Stimulated activated CD8-positive, alpha-beta memory T cell treated with anti-CD3 and anti-CD28 coated beads, Interleukin-15, amount 100 ng/mL, for 1 hour (primary cell): ENCODE measurements at places on chromosomes 13 and 19.
A peak's percentile ranks its signal among the peaks of the same experiment; 100 is the strongest.

GRCh38 chr19:31570718-31571117 lies 221.5 kb upstream of the TSHZ3 start:
- no peak for DNase-seq

DNA sequence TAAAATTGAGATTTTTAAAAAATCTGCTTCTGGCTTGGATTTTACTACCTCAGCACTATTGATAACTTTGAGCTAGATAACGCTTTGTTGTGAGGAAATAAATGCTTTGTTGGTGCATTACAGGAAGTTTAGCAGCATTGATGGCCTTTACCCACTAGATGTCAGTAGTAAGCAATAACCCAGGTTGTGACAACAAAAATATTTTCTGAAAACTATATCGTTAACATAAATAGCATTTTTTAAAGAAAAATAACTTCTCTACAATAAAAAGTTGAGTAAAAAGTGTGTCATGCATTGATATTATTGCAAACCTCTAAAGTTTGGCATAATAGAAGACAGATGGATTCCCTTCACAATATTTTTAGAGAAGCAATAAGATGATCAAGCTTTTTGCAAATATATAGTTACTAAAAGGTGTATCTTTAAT lies 1246.5 kb downstream of the UQCRFS1 start:
- no peak for DNase-seq

DNA sequence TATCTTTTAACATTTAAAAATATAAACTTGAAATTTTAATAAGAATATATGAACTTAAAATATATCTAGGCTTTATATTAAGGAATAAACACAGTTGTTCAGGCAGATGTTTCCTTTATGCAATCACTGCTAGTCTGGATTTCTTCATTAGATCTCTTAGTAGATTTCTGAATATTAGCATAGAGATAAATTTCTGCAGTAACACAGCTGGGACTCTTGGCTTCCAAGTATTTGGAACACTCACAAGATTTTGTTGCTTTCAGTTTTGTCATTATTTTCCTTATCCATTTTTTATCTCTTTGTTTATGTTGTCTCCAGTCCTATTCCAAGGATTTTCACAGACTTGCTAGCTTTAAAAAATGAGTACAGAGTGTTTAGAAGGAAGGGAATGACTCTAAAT lies 857.1 kb downstream of the GPC5 start:
- no peak for DNase-seq

GRCh38 chr19:18488838-18489626 lies 32.8 kb downstream of the ELL start:
- DNase-seq, result no peak

- DNase-seq, result no peak
Observed at GRCh38 chr13:110374431-110375370, 67.6 kb downstream of the COL4A2 start.

DNA sequence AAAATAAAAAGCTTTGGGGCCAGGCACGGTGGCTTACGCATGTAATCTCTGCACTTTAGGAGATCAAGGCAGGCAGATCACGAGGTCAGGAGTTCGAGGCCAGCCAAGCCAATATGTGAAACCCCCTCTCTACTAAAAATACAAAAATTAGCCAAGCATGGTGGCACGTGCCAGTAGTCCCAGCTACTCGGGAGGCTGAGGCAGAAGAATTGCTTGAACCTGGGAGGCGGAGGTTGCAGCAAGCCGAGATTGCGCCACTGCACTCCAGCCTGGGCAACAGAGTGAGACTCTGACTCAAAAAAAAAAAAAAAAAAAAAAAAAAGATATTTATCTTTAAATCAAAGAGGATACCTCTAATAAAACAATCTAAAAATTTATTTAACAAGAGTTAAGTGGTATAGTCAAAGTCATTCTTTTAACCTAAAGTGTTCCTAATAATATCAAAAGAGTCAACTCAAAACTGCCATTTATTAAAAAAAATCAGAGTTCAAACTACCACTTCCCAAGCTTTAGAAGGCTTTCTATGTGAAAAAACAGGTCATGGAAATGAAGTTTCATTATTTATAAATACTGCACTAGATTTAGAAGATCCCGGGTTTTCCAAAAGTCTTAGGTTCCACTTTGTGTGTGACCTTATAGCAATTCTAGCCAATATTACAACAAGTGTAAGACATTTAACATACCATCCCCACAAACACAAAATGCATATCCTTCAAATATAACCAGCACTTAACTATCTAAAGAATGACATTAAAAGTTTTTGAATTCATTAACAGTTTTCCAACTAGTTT lies 4.4 kb downstream of the FOXO1 start:
- DNase-seq, result no peak

DNA sequence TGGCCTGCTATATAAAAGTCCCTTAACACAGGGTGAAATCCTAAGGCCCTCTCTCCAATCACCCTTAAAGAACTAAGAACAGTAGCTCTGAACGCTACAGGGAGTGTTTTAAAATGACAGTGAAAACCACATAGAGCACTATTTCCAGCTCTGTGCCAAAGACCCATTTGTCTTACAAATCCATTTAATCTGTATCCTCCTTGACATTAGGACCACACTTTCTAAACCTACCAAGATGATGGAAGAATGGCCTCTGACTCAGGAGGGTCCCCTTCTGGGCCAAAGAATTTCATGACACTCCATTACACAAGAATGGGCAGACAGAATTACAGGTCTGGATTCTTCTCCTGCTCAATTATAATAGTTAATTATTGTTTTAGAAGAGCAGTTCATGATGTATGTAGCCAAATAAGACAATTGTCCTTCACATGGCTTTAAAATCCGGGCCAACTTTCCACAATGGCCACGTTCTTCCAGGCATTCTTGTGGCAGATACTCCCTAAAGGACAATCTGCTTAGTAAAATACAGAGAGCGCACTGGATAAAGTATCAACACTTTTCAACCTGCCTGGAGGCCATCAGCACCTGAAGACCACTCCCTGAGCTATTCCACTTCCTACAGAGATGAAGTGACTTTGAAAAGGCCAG lies 61.0 kb downstream of the STK24 start:
- no peak for DNase-seq

DNA sequence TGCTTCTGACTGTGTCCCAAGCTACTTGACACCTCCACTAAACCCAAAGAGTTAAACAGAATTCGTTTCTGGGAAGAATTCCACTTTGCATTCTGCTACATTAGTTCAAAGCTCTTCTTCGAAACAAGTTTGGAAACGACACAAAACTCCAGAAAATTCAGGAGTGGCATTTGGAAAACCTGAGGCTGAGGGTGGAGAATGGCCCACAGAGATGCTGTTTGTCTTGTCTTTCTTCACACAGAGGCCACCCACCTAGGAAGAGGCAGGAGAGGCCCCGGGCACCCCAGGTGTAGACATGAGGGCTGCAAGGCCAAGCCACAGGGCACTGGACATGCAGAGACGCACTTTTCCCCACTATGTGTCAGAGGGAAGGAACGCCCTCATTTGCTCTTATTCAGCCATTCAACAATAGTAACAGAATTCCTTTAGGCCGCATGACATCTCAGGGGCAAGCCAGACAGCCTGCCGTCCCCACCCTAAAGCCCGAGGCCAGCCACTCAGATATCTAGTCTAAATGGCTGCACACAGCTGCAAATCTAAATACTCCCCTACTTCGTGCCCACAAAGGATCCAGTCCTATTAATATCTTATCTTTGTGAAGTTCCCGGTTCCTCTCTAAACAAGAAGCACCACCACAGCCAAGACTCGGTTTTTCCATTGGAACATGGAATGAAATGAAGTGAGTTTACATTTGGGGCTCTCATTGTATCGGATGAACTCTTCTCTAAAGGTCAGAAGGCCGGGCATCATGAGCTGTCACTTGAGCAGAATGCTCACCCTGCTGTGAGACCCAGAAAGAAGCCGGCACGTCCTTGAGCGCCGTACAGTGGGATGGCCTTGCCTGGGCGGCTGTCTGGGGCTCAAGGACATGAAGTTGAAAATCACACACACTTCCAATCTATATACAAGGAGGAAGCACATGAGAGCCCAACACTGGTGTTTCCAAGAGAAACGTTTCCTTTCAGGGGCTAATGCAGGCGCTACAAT lies 19.8 kb downstream of the COL4A1 start:
- DNase-seq, result no peak

- peak; percentile 41 for DNase-seq
Observed at GRCh38 chr19:2775556-2776430, 7.3 kb downstream of the SGTA start.

DNA sequence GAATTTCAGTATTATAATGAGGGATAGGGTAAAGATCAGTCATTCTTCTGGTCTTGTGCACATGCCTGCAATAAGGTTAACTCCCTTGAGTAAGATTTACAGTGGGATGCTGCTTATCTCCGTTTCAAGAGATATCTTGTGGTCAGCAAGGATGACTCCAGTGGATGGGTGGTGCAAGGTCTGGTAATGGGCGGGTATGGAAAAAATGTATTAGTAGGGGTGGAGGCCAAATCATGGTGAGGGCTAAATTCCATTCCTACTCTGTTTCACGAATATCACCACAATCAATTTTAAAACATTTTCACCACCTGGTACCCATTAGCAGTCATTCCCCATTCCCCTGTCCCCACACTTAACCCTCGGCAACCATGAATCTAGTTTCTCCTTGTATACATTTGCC lies 40.6 kb downstream of the CCDC122 start:
- DNase-seq, result no peak

GRCh38 chr19:58556622-58557220 lies 1.7 kb downstream of the UBE2M start:
- DNase-seq, result no peak

DNA sequence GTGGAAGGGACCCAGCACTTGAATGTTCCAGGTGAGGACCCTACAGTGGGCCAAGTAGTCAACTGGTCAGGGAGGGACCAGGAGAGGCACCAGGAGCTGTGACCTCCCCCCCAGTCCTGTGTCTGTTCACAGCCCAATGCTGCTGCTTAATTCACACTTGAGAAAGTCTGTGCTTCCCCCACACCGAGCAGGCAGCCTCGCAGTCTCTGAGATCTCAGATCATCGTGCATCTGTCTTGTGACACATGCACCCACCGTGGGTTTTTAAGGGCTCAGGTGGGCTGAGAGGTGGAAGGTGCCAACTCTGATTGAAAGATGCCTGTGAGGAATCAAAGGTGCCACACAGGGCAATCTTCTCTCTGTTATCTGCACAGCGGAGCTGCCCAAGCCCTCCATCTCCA lies 6.2 kb downstream of the CEACAM5 start:
- DNase-seq, result no peak

DNA sequence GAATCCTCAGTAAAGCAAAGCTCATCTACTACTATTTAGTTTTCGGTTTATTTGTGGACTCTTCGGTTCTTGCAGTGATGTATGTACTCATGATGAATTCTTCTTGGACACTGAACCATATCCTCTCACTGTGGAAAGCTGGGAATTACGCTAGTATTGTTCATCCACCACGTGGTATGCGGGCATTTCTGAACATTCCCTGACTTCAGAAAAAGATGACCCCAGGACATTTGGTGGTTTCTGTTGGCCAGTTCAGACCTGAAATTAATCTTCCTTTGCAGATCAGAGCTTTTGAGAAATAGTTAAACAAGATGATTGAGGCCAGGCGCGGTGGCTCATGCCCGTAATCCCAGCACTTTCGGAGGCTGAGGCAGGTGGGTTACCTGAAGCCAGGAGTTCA lies 25.3 kb upstream of the FBN3 start:
- DNase-seq, result no peak

DNA sequence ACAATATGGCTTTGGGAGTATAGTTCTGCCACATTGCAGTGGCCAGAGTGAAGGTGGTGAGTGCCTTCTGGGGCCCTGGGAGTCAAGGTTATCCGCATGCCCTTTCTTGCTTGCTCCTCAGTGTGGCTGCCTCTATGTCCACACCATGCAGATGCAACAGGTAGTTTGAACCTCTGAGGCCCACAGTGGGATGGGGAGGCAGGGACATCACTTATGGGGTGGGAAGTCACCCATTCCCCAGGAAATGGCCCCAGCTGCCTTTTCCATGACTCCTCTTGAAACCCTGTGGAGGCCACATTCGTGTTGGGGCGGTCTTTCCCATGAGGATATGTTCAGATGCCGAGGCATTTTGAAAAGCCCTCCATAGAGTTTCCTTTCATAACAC lies 20.0 kb upstream of the ALOX5AP start:
- DNase-seq, result no peak

GRCh38 chr19:29569038-29569911 lies 36.8 kb upstream of the POP4 start:
- no peak for DNase-seq

- DNase-seq, result no peak
Observed at GRCh38 chr19:16148443-16149229, 5.2 kb downstream of the HSH2D start.

GRCh38 chr19:50020481-50020880 lies 4.7 kb downstream of the VRK3 start:
- DNase-seq, result no peak

GRCh38 chr13:106090001-106090400 lies 445.5 kb downstream of the EFNB2 start:
- DNase-seq, result no peak

- no peak for DNase-seq
Observed at GRCh38 chr13:51882570-51883225, 20.9 kb downstream of the CCDC70 start.

- no peak for DNase-seq
Observed at GRCh38 chr13:97432232-97432916, 1.6 kb upstream of the RAP2A start.

GRCh38 chr19:33796164-33796875 lies at the start of gene KCTD15:
KCTD15 (plus strand) TSS chr19:33796870; CDS start chr19:33800455, 3,585 bp downstream.
- no peak for DNase-seq

- DNase-seq, result no peak
Observed at GRCh38 chr19:54114340-54115108, 933 bp downstream of the TFPT start.

GRCh38 chr19:7883105-7883504 lies 5.2 kb upstream of the LRRC8E start:
- DNase-seq, result no peak

DNA sequence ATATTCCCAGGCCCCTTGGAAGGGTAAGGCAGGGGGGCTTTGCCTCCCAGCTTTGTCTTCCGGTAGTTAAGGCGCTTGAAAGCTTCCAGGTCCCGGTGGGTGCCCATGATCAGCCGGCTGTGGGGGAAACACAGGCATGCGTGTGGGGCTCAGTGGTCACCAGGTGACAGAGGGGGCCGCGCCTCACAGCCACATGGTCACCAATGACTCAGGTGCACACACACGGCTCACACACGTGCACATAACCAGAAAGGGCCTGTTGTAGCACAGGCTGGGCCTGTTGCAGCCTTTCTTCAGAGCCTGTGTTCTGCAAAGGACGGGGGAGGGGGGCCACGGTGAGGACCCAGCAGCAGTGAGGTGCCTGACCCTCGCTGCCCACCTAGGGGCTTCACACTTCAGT lies 5.9 kb downstream of the NANOS3 start:
- DNase-seq, result no peak

DNA sequence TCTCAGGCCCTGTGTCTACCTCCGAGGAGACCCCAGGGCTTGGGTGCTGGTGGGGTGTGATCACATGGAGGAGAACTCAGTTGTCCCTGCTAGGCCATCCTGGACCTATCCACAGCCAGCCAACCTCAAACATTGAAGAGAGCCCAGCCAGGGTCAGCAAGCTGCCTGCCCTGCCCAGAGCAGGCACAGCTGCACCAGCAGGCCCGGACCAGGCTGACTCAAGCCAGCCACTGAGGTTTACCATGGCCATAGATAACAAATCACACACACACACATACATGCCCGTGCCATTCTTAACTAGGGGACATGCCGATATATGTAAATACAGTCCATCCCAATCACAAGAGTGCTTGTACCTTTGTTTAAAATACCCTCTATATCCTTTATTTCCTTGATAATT lies 8.1 kb downstream of the ARHGEF7 start:
- no peak for DNase-seq

- DNase-seq, result no peak
Observed at GRCh38 chr13:67977066-67977465, 746.9 kb upstream of the PCDH9 start.

- DNase-seq, result peak; percentile 94
Observed at GRCh38 chr19:9791552-9792205, 23.1 kb upstream of the ZNF846 start.
